Astrocyte (in vitro differentiated cells and primary cell): ENCODE measurements at places on chromosomes 12 and 14.

- H3K4me3 ChIP-seq = no peak overlapping the region
- H3K4me1 ChIP-seq = peaks cover 21% of the 10 kb centered on the region
- H3K36me3 ChIP-seq = no peaks in the 10 kb centered on the region
- H3K27me3 ChIP-seq = no peaks in the 10 kb centered on the region
- no peak for DNase-seq
Observed at GRCh38 chr14:68651652-68652432, 141.0 kb downstream of the ZFP36L1 start.

- no peak overlapping the region for H3K27ac ChIP-seq
- H3K27me3 ChIP-seq = peaks cover 10% of the 10 kb centered on the region
- H3K4me1 ChIP-seq = no peaks in the 10 kb centered on the region
- no peak for DNase-seq
- H3K4me3 ChIP-seq = no peak overlapping the region
- H3K36me3 ChIP-seq = no peaks in the 10 kb centered on the region
Observed at GRCh38 chr14:94158239-94158883, 15.8 kb upstream of the PPP4R4 start.

DNA sequence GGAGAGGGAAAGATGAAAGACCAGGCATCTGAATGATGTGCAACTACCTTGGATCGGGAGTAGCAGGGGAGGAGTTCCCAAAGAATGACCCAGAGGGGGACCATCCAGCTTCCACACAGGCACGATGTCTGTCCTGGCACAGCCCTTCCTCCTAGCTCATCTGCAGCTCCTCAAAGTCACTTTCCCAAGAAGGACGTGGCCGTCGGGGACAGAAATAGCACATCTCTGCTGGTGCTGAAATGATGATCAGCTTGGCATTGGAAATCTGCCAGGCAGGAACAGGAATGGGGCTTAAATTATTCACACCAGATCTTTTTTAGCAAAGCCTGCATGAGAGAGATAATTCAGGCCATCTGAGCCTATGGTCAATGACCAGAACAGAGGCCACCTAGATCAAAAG, 41.7 kb downstream of the TSPAN11 start:
- H3K36me3 ChIP-seq = no peaks in the 10 kb centered on the region
- no peaks in the 10 kb centered on the region for H3K27me3 ChIP-seq
- no peaks in the 10 kb centered on the region for H3K4me1 ChIP-seq

- H3K4me1 ChIP-seq = peaks cover 14% of the 10 kb centered on the region
- no peak for DNase-seq
- no peak overlapping the region for H3K27ac ChIP-seq
- no peak overlapping the region for H3K4me3 ChIP-seq
- H3K27me3 ChIP-seq = no peaks in the 10 kb centered on the region
Observed at GRCh38 chr14:90627478-90627877, 188.8 kb downstream of the TTC7B start.

- H3K27ac ChIP-seq = peak overlapping the region; percentile 3
- peaks cover 4% of the 10 kb centered on the region for H3K4me1 ChIP-seq
- peak; percentile 85 for DNase-seq
- H3K27me3 ChIP-seq = no peaks in the 10 kb centered on the region
- peaks cover 28% of the 10 kb centered on the region for H3K36me3 ChIP-seq
- no peak overlapping the region for H3K4me3 ChIP-seq
Observed at GRCh38 chr14:39097159-39097558, 5.9 kb downstream of the SEC23A start.

DNA sequence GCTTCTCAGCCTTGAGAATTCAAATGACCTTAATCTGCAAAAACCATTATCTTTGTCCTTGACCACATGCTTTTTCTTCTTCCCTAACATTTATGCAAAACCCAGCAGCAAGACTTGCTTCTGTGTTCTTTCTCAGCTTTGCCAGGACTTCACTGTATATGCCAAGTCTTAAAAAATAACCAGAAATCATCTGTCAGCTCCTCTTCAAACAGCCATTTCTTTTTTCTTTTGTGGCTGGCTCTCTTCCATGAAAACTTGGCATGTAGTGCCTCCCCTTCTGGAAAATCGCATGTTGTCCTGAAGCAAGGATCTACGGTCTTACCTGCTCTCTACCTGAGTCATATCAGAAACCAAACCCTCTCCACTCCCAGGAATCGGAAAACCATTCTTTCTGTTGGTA, 364.9 kb downstream of the RPS29 start:
- H3K4me3 ChIP-seq = no peak overlapping the region
- no peaks in the 10 kb centered on the region for H3K36me3 ChIP-seq
- DNase-seq = no peak
- H3K27me3 ChIP-seq = no peaks in the 10 kb centered on the region
- H3K4me1 ChIP-seq = no peaks in the 10 kb centered on the region
- H3K27ac ChIP-seq = no peak overlapping the region

- H3K27me3 ChIP-seq = no peaks in the 10 kb centered on the region
- no peak overlapping the region for H3K27ac ChIP-seq
- H3K36me3 ChIP-seq = peaks cover 9% of the 10 kb centered on the region
- H3K4me1 ChIP-seq = no peaks in the 10 kb centered on the region
Observed at GRCh38 chr12:50147281-50147680, 19.9 kb downstream of the CERS5 start.

DNA sequence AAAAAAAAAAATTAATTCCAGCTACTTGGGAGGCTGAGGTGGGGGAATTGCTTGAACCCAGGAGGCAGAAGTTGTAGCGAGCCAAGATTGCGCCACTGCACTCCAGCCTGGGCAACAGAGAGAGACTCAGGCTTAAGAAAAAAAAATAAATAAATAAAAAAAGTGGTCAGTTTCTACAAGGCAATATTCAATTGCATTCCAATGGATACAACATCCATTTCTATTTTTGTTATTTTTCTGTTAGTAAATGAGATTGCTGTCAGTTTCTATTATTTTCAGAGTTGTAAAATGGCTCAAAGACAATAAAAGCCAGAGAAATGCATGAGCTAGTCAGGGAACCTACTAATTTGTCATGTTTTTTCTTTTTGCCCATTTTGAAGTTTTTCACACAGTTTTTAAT, 119.2 kb downstream of the PDE3A start:
- no peak overlapping the region for H3K4me3 ChIP-seq
- no peak overlapping the region for H3K27ac ChIP-seq
- H3K36me3 ChIP-seq = no peaks in the 10 kb centered on the region
- H3K27me3 ChIP-seq = no peaks in the 10 kb centered on the region

DNA sequence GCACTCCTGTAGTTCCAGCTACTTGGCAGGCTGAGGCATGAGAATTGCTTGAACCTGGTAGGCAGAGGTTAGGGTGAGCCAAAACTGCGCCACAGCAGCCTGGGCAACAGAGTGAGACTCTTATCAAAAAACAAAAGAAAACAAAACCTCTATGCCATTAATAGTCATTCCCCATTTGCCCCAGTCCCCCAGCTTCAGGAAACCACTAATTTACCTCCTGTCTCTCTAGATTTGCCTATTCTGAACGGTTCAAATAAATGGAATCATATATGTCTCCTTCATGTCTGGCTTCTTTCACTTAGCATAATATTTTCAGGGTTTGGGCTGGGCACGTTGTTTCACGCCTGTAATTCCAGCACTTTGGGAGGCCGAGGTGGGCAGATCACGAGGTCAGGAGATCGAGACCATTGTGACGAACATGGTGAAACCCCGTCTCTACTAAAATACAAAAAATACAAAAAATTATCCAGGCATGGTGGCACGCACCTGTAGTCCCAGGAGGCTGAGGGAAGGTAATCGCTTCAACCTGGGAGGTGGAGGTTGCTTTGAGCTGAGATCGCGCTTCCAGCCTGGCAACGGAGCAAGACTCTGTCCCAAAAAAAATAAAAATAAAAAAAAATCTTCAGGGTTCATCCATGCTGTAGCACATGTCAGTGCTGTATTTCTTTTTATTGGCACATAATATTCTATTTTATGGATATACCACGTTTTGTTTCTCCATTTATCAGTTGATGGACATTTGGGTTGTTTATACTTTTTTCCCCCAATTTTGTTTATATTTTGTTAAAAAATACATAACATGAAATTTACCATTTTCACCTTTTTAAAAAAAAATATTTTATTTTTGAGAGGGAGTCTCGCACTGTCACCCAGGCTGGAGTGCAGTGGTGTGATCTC, 31.9 kb downstream of the KNTC1 start:
- no peak overlapping the region for H3K27ac ChIP-seq
- H3K4me3 ChIP-seq = no peak overlapping the region
- H3K36me3 ChIP-seq = peaks cover 7% of the 10 kb centered on the region
- no peaks in the 10 kb centered on the region for H3K27me3 ChIP-seq
- DNase-seq = no peak

GRCh38 chr12:131949431-131950181, at the start of gene EP400:
TSS of gene EP400 (plus strand) at chr12:131949942. CDS start at chr12:131960620, 10,678 bp downstream.
- no peaks in the 10 kb centered on the region for H3K36me3 ChIP-seq
- H3K27me3 ChIP-seq = no peaks in the 10 kb centered on the region
- H3K4me1 ChIP-seq = no peaks in the 10 kb centered on the region
- peak within 1 kb of the TSS; percentile 78 for H3K4me3 ChIP-seq
- peak within 1 kb of the TSS; percentile 72 for H3K27ac ChIP-seq

DNA sequence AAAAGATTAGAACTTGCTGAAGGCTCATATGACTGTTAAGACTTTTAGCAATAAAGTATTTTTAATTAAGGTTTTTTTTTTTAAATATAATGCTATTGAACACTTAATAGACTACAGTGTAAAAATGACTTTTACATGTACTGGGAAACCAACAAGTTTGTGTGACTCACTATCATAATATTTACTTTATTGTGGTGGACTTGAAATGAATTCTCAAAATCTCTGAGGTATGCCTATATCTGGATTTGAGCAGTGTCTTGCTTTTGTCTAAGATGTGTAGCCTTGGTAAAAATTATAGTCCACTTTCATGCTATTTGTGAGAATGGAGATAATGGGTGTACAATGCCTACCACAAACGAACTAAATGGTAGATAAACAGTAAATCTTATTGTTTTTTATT, 33.9 kb upstream of the NAV3 start:
- H3K4me3 ChIP-seq = no peak overlapping the region
- H3K27me3 ChIP-seq = no peaks in the 10 kb centered on the region
- DNase-seq = peak; percentile 75
- H3K36me3 ChIP-seq = no peaks in the 10 kb centered on the region
- no peak overlapping the region for H3K27ac ChIP-seq

DNA sequence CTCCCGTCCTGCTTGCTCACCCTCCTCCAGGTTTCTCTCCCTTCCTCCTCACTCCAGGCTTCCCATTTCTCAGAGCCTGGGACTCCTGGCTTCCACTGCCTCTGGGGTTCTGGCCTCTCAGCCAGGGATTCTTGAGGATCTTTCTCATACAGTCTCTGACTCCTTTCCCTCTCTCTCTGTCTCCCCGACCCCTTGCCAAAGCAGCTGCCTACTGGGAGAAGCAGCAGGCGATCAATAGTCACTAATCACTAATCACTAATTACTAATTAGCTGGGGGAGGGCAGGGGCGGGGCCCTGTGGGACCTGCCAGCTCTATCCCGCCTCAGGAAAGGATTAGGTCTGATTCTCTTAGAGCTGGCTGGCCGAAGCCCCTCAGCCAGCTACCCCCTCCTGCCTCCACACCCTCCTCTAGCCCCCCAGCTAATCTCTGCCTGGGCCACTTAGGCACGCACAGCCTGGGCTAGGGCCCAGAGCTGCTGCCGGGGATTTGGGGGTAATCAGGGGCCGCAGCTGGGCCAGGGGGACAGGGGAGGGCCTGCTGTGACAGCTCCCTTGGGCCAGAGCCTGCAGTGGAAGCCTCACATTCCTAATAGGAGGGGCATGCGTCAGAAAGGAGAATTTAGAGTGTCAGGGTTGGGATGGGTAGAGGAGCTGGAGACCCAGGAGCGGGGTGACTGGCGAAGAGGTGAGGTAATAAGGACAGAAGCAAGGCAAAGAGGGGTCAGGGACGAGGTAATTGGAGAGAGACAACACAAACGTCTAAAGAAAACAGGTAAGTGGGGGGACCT, 2.8 kb downstream of the NXPH4 start:
- no peak overlapping the region for H3K27ac ChIP-seq
- H3K36me3 ChIP-seq = no peaks in the 10 kb centered on the region
- peaks cover 70% of the 10 kb centered on the region for H3K27me3 ChIP-seq
- H3K4me1 ChIP-seq = peaks cover 11% of the 10 kb centered on the region

GRCh38 chr12:45473636-45474035, 255.9 kb upstream of the ARID2 start:
- no peaks in the 10 kb centered on the region for H3K36me3 ChIP-seq
- DNase-seq = no peak
- no peaks in the 10 kb centered on the region for H3K27me3 ChIP-seq
- no peaks in the 10 kb centered on the region for H3K4me1 ChIP-seq
- no peak overlapping the region for H3K4me3 ChIP-seq
- H3K27ac ChIP-seq = no peak overlapping the region

- H3K4me1 ChIP-seq = no peaks in the 10 kb centered on the region
- DNase-seq = no peak
- H3K4me3 ChIP-seq = no peak overlapping the region
- H3K27ac ChIP-seq = no peak overlapping the region
- no peaks in the 10 kb centered on the region for H3K36me3 ChIP-seq
Observed at GRCh38 chr14:43729143-43729542, 777.9 kb downstream of the FSCB start.

GRCh38 chr14:71952381-71953363, 20.4 kb downstream of the RGS6 start:
- no peaks in the 10 kb centered on the region for H3K27me3 ChIP-seq
- no peak overlapping the region for H3K4me3 ChIP-seq
- H3K4me1 ChIP-seq = no peaks in the 10 kb centered on the region
- no peak overlapping the region for H3K27ac ChIP-seq
- H3K36me3 ChIP-seq = no peaks in the 10 kb centered on the region
- no peak for DNase-seq

DNA sequence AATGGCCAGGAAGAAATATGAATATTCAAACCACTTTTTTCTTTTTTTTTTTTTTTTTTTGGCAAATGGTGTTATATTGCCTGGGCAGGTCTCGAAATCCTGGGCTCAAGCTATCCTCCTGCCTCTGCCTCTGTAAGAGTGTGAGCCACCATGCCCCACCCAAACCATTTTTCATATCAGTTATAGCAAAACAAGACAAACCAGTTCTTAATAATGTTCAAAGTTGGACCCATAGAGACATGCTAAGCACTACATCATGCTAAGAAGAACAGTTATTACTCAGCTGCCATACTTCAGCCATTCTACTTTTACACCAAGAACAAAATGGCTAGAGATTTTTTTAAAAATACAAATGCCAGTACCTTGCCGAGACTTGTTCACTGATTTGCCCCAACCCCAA, 25.5 kb downstream of the EIF2S1 start:
- H3K4me3 ChIP-seq = no peak overlapping the region
- no peak for DNase-seq
